SK-N-MC (cell line): ENCODE measurements at places on chromosomes 12 and 14.

DNA sequence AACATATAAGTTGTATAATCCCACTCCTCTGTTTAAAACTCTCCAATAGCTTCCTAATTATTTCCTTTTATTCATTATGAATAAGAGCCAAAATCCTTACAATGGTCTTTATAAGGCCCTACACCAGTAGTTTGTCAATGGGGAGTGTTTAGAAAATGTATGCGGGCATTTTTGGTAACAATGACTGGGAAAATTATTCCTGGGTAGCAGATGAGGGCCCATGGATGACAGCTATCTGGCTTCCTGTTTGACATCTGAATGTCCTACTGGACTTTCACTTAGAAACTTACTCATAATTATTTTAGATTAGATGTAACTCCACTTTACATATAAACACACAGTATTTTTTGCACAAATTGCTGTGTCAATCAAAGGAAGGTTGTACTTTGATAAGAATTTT, 101.2 kb downstream of the PAPLN start:
- DNase-seq, result no peak

- no peak for DNase-seq
Observed at GRCh38 chr12:110281549-110282299, 677 bp downstream of the ATP2A2 start.

DNA sequence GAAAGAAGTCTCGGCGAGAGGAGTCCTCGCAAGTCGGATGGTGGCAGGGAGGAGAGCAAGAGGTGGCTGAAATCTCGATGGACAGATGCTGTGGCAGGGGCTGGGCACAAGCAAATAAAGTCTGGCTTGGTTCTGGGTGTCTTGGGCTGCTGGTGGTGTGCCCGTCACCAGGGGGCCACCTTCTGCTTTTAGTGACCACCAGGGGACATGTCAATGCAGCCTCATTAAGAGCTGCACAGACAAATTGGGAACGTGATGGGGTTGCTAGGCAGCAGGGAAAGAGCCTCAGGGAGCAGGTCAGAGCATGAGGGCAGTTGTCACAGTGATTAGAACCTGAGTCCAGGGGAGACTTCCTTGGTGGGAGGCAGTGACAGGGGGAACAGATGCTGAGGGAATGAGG, 44.0 kb downstream of the LRRC74A start:
- DNase-seq, result no peak

GRCh38 chr12:54207539-54208294, 18.9 kb upstream of the SMUG1 start:
- DNase-seq, result no peak

DNA sequence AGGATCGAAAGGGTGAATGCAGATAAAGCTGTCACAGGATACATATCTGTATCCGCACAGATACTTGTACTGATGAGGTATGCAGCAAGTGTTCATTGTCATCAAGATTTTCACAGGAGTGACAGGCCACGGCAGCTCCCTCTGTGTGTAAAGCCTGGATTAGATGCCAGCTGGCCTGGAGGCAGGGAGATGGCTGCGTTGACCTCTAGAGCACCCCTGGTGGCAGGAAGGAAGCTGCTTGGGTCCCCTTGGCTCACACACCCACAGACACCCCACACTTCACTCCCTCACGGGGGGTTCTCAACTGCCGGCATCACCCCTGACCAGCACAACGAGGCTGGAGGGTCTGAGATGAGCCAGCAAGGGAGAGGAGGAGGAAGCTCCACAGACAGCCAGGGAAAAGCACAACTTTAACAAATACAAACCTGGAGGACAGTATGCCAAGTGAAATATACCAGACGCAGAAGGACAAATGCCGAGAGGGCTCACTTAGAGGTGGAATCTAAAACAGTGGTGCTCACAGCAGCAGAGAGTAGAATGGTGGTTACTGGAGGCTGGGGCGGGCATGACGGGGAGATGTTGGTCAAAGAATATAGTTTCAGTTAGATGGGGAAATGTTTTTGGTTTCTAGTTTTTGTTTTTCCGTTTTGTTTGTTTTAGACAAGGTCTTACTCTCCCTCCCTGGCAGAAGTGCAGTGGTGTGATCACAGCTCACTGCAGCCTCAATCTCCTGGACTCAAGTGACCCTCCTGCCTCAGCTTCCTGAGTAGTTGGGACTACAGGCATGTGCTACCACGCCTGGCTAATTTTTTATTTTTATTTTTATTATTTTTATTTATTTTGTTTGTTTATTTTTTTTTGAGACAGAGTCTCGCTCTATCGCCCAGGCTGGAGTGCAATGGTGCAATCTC, 45.7 kb downstream of the TEAD4 start:
- no peak for DNase-seq

DNA sequence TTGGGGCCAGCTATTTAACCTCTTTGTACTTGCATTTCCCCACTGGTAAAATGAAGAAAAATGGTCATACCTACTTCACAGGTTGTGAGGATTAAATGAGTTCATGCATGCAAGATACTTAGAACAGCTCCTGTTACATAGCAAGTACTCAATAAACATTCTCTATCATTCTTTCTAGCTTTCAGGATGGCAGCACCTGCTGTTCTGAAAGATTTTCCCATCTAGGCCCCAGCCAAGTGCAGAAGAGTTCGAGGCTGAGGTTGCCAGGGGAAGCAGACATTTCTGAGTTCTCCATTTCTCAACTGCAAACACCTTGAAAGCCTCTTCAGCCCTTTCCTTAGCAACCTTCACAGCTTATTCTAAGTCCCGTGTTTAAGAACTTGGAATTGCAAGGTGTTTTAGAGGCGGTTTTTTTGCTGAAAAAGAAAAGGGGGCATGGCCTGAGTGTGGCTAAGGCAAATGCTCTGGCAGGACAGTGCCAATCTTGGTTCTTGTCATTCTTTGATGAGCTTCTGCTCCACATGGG, 73.0 kb upstream of the PRMT8 start:
- no peak for DNase-seq

GRCh38 chr14:63454863-63455622, 88.1 kb downstream of the PPP2R5E start:
- DNase-seq, result no peak

DNA sequence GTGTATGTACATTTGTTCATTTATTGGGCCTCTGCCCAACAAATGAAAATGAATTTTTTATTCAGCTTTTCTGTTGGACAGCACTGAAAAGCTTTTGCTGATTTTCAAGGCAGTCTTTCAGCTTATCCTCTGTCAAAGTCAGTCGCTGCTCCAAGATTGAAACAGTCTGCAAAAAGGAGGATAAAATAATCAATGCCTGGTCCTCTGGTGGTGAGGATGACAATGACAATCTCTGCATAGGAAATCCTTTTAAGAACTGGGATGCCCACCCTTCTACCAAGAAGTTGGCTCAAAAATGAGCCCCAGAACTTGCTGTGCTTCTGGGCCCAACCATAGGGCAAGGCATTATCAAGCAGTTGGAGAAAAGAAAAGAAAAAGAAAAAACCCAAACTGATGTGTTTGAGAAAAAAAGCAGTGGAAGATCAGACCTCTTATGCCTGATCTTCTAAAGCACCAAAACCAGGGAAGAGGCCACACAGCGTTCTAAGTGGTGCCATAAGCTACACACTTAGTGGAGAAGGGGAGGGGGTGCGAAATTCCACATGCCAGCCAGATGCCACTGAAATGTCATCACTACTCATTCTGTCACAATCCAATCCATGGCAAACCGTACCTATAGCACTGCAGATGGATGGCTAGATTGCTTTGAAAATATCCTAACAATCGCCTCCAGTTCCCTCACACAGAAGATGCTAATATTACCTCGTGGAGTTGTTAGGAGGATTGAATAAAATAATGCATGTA, 69.0 kb upstream of the DUSP6 start:
- no peak for DNase-seq

DNA sequence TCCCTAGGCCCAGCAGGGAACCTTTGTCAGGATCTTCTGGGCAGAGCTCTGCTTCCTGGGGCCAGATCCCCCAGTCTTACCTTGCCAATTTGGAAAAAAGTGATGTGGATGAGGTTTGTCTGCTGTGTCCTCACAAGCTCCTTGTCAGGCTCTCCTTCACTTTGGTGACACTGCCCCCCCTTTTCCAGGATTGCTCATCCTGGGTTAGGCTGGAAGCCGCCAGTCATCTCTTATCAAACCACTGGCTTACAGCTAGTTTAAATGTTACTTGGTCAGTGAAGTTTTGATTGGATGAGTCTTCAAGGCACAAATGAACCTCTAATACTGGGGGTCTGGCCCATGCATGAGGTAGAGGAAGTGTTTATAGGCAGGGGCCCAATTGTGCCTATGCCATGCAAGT, 15.3 kb downstream of the NYNRIN start:
- no peak for DNase-seq

GRCh38 chr12:51460519-51460918, 35.9 kb downstream of the SLC4A8 start:
- no peak for DNase-seq

DNA sequence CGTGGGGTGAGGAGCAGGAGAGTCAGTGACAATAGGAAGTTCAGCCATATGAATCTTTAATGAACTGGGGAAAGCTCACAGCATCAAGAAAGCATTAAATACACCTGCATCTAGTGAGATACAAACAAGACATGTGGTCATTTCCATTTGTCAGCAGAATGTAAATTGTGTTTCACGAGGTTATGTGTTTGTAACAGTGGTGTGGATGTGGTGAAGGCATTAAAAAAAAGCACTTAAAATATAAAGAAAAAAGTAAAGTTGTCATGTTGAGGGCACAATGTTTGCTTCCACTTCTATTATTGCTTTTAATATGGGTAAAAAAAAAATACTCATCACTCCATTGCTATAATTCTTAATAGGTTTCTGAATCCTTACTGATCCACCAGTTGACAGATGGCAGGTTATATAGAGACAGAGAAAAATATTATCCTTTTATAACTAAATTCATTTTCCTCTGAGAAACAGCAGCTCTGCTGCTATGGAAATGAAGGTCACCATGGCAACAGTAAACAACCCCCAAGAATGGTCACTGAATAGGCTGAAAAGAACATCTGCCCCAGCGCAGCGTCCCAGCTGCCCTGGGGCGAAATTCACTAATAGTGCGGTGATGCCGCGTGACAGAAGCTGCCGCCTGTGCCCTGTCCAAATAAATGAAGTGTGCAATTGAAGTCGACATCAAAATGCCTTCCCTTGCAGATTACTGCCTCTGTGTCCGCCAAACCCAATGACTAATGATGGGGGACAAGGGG, 226.1 kb downstream of the FOXN3 start:
- DNase-seq, result no peak

- no peak for DNase-seq
Observed at GRCh38 chr14:104766863-104767633, 14.1 kb downstream of the SIVA1 start.

GRCh38 chr12:34601689-34602088, 579.4 kb downstream of the ALG10 start:
- DNase-seq, result no peak

DNA sequence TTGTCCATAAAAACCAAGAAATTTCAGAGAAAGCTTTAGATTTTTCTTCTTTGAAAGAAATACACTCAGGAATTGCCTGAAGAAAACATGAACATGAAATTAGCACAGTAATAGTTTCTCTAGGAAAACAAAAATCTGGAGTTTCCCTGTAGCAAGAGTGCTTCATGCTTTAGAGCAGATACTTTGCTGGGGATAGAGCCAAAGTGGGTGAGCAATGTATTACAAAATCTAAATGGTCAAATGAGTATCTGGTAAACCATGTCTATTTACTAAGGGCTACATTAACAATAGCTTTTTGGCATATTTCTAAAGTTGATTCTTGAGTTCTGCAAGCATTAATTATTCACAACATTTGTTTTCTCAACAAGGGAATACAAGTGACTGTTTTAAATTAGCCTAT, 26.2 kb downstream of the AVPR1A start:
- DNase-seq, result no peak

DNA sequence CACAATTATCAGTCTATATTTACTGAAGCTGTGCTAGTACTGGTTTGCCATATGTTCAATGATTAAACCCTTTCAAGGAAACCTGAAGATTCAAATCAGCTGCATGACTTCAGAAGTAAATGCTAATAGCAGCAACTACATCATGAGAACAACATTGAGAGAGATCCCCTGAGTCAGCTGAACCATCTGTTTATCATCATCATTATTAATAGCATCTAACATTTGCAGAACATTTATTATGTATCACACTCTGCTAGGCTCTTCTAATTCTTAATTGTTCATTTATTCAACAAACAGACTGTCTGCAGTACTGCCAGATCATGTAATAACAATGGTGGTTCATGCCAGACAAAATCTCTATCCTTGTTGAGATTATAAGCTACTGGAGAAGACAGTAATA, 157.4 kb downstream of the KLHL28 start:
- no peak for DNase-seq

DNA sequence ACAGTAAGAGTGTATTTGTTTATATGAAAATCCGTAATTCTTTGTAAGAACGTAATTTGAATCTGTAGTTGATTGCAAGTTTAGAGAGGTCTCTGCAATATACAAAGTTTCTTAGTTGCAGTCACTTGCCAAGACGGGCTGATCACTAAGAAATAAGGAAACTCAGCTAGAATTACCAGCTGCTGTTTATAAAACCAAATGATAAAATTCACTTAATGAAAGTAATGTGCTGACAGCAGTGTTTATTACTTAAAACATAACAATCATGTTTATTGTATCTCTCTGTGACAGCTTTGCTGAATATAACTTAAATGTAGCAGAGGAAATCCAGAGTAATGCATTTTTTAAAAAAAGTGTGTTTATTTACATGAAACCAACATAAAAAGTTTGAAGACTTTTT, 31.2 kb downstream of the SRGAP1 start:
- DNase-seq, result no peak

- DNase-seq, result no peak
Observed at GRCh38 chr12:12540261-12541013, 22.2 kb downstream of the DUSP16 start.

GRCh38 chr12:52838609-52839435, 4.7 kb upstream of the KRT79 start:
- DNase-seq, result no peak

- DNase-seq, result no peak
Observed at GRCh38 chr12:115617391-115617790, 660.1 kb downstream of the MED13L start.

- DNase-seq, result no peak
Observed at GRCh38 chr14:84871734-84872133, 658.2 kb upstream of the FLRT2 start.

GRCh38 chr12:72792889-72793288, 520.7 kb downstream of the TRHDE start:
- no peak for DNase-seq

DNA sequence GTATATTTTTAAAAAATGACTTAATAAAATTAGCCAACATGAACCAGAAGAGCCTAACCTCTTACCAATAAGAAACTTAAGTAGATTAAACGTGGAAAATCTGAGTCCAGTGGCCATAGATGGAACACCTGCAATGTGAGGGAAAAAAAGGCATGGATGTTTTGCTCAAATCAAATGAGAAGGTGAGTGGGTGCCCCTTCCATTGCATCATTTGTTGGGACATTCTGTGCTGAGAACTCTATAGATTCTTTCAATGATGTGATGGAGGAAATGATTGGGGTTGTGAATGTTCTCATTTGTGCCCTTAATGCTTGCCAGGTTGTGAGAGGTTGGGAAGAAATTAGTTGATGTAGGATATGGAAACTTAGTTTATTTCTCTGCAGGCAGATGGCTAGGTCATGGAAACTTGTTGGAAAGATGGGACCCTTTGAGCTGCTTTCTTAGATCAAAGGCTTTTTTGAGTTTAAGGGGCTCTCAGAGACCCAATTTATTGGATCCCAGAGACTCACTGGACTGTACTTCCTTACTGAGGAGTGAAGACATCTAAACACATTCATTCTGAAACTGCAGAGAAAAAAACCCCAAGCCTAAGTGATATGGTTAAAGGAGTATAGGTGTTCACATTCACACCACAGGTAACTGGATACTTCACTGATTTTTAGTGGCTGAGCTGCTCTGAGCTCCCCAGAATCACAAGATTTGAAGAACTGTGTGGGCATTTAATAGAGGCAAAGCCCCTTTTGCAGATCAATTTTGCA, 95.9 kb downstream of the DACT1 start:
- DNase-seq, result no peak
